ENCODE measurements at places on chromosomes 12 and 14. TPM values are rescaled to one million over a fixed set of nuclear protein-coding genes. Genes with fewer than 3 reads are reported as not detected.

MSI1 gene
- total RNA-seq, result not detected

CELA1 gene
- not detected for total RNA-seq

NRL gene
- 0.28 TPM for total RNA-seq

KRT78 gene
- total RNA-seq, result not detected

All from smooth muscle cell of bladder (primary cell).